NCI-H446 (cell line): ENCODE measurements at places on chromosomes 6 and 20.

DNA sequence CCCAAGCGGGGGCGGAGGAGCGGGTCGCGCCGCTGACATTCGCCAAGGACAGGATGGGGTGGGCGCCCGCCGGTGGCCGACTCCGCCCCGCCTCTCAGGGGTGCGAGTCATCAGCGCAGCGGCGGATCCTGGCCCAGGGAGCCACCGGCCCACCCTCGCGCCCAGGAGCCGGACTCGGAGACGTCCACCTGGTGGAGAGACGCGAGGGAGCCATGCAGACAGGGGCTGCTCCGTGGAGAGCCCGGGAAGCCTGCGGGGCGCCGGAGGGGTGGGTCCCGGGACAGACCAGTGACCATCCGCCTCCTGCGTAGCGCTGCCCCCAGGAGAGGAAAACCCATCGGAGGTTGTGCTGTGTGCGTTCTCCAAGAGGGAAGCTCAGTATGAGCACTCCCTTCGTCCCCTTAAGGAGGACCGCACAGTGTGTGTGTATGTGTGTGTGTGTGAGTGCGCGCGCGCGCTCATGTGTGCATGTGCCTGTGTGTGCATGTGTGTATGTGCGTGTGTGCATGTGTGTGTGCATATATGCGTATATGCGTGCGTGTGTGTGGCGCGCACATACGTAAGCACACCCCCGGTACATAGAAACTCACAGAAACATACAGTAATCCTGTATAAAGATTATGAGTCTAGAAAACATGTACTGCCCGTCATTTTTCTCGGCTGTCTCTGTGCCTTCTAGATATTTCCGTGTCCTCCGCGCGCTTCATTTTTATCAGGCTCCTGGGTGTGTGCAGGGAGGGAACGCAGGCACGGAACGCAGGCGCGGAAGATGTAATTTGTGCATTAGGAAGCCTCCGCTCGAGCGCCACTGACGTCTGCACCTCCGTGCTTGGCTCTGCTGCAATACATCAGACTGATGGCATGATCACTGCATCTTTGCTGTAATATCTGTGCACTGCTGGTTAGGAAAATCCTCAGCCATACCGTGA lies 158.9 kb downstream of the TBXT start:
- no peak for DNase-seq

DNA sequence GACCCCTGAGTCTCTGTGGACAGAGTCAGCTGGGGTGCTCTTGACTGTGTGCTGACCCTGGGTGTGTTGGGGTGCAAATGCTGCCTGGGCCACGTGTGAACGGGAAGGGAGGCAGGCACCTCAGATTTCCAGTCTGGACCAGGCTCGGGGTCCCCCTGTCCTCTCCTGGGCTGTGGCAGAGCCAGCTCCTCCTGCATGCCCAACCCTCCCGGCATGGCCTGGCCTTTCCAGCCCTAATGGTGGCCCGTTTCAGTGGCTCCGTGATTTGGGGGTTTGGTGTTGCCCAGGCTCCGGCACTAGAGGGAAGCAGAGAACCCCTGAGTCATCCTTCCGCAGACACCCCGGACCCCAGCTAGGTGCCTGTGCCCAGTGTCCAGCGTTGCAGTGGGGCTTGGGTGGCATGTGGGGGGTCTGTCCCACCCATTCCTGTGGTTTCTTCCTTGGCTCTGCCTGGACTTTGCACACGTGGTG lies 9.1 kb downstream of the RBM38 start:
- no peak for DNase-seq

GRCh38 chr20:45852326-45852725 lies 4.9 kb downstream of the ACOT8 start:
- no peak for DNase-seq

GRCh38 chr6:105821027-105821426 lies 265.1 kb upstream of the PRDM1 start:
- no peak for DNase-seq

GRCh38 chr6:104638841-104639290 lies 220.9 kb downstream of the HACE1 start:
- no peak for DNase-seq

GRCh38 chr6:157954150-157955117 lies 27.2 kb upstream of the SYNJ2 start:
- DNase-seq, result no peak

DNA sequence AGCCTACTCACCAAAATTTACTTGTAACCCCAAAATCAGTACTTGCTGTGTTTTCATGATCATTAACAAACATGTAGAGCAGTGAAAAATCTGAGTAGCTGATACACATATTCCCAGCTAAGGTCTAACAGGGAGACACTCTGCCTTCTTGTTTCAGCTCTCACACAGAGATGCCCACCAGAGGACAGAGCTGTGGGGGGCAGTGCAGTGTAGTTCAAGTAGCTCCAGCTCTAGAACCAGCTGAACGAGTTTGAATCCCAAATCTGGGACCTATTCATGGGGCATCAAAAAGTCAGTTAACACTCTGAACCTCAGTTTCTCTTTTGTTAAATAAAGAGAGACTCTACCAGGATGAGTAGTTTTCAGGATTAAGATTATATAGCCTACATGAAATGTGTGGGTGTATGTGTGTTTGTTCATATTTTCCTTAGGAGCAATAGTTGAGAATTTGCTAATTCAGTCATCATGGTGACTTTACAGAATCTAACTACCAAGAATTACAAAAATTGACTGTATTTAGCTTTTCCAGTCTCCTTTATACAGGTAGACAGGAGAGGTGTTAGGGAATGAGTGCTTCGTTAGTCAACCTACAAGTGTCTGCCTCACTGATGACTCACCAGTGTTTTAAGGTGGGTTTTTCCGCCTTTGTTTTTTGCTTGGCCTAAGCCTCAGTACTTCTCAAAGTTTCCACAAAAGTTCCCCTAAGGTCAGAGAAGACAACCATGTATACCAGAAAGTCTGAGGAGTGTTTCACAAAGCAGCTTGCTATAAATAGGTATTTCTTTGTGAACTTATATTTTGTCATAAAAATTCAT lies 164.0 kb upstream of the RUNX2 start:
- DNase-seq, result no peak
